T47D (cell line): ENCODE measurements at places on chromosomes 2 and 18.

GRCh38 chr2:174802459-174802858 is 38.2 kb upstream of the CHRNA1 start:
- no peak for DNase-seq

GRCh38 chr2:151928380-151928779 is 100.2 kb upstream of the ARL5A start:
- DNase-seq, result no peak

GRCh38 chr2:38499548-38500282 is 103.0 kb downstream of the HNRNPLL start:
- no peak for DNase-seq

GRCh38 chr2:152544638-152545037 is 172.6 kb downstream of the PRPF40A start:
- DNase-seq, result no peak

DNA sequence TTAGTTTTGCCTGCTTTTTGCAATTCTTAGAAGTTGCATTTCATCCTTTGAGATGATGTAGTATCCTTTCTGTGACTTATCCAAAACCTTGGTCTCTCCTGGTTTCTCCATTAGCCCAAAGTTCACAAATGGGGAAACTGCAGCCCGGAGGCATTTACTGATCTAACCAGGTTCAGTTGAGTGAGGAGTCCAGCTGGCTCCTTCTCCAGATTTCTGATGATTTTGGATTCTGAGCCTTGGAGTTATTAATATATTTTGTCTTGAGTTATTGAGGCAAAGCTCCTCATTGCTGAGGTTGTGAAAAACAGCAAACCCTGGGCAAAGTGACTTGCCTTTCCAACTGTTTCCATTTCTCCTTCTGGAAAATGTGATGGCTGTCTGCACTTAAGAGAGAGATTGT is 1.7 kb downstream of the SLC1A4 start:
- DNase-seq, result no peak

DNA sequence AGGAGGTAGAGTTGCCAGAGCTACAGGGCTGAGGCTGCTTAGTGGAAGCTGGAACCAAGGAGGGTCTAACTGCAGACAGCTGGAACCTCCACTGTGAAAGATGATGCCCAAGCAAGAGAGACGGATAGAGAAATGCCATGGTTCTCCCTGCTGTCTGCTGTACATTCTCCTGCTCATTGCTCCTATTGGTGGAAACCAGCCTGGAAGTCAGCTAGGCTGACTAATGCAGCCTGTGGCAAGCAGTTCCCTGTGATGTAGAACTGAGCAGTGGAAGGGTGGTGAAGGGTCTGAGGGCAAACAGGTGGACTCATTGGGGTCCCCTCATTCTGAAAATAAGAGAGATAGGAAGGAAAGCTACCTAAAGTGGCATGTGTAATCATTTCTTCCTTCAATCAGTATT is 563.6 kb downstream of the SLC4A3 start:
- DNase-seq, result no peak

GRCh38 chr2:48532824-48533223 is 2.9 kb downstream of the STON1 start:
- DNase-seq, result no peak

DNA sequence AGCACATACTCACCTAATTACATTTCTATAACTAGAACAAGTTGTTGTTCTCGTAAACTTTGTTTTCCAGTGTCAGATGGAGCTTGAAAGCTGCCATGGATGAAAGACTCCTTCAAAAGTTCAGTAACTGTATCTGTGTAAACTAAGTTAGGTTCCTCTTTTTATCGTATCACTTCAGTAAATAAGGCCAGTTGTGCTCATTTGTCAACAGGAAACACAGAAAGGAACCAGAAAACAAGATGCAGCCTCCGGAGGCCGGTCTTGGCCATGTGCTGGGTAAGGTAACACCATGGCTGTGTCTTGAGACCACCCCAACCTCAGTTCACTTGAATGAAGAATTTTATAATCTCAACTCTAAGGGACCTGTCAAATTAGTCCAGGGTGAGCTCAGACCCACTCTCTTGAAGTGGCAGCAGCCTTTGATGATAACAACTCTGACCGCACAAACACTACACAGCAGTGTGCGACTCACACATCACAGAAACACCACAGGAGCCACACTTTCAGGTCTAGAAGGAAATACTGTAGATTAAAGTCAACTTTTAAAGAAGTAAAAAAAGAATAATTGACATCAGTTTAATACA is 213.8 kb downstream of the AFF3 start:
- no peak for DNase-seq

- no peak for DNase-seq
These were observed 228.9 kb downstream of the DYM start for GRCh38 chr18:49231553-49231952.

GRCh38 chr2:206918263-206918662 is 21.1 kb upstream of the CPO start:
- DNase-seq, result no peak

DNA sequence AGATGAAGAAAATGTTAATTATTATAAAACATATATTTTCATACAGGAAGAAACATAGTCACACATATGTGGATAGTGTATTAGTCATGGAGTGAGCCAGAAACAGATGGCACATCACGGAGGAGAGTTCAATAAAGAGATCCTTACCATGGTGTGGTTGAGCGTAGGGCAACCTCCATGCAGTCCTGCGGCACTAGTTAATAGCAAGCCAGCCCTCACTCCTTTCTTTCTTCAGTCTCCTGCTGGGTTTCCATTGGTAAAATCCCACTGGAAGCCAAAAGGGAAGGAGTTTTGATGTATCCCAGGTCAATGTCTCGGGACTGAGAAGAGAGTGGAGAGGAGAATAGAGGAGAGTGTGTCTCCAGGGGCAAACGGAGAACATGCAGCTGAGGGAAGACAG is 328.1 kb downstream of the NR4A2 start:
- DNase-seq, result no peak

- DNase-seq, result no peak
These were observed 53.5 kb downstream of the C18orf63 start for GRCh38 chr18:74368901-74369705.

- DNase-seq, result no peak
These were observed 185.8 kb downstream of the FBXO15 start for GRCh38 chr18:73961804-73962203.

DNA sequence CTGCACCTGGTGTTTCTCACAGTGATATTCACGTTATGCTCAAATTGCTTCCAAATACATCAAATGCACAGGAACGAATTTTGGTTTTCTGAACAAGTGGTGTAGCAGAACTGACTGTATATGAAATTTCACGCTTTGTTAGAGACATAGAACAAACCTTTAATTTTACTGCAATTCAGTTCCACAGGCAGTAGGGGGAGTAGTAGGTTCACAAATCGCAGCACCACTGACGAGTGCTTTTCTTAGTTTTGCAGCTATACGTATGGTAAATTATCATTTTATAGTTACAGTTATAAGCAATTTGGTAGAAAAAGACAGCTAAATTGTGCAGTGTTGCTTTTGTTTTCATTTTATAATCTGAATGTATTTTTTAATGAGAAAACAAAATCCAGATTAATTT is 113.3 kb downstream of the KIAA1328 start:
- DNase-seq, result peak; percentile 23

GRCh38 chr2:207091928-207092327 is 73.8 kb downstream of the KLF7 start:
- DNase-seq, result no peak

GRCh38 chr2:132577686-132578085 is 92.3 kb downstream of the LYPD1 start:
- DNase-seq, result no peak
